ENCODE measurements at places on chromosomes 6 and 20.

DNA sequence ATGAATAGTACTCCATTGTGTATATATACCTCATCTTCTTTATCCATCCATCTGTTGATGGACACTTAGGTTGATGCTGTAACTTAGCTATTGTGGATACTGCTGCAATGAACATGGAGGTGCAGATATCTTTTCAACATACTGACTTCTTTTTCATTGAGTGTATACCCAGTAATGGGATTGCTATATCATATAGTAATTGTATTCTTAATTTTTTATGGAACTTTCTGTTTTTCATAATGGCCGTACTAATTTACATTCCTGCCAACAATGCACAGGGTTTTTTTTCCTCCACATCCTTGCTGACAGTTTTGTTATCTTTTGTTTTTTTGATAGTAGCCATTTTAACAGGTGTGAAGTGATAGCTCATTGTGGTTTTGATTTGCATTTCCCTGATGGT lies 5.2 kb downstream of the CCN2 start:
- no peak for DNase-seq

DNA sequence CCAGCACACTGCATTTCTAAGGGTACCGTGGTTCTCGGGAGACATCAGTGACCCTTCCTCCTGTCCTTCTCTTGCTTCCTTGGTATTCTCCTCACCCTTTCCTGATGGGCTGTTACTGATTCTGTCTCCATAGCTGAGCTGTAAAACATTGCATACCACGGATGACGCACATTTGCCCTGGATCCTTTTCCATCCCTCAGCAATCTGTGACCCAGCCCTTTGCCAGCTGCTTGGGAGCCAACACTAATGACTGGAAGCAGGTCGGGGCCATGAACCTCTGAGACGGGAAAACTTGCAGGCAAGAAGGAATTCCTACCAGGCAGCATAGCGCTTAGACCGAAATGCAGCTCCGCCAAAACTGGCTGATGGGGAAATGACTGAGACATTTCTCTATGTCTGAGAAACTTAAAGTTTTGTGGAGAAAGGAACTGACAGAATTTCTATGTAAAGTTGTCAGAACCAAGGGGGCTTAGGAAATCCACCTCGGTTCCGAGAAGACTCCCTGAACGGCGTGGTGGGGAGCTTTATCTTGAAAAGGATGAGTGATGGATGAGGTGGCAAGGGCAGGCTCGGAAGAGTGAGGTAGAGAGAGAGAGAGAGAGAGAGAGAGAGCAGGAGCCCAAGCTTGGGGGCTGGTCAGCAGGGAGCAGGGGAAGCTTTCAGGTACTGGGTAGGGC lies 19.2 kb downstream of the TUBB2B start:
- DNase-seq: no peak

GRCh38 chr20:63533871-63534393 lies 3.2 kb downstream of the PTK6 start:
- no peak for DNase-seq

- no peak for DNase-seq
These were observed 14.7 kb downstream of the FKBP1A start for GRCh38 chr20:1377984-1378734.
